ENCODE measurements at places on chromosomes 5 and 9.

DNA sequence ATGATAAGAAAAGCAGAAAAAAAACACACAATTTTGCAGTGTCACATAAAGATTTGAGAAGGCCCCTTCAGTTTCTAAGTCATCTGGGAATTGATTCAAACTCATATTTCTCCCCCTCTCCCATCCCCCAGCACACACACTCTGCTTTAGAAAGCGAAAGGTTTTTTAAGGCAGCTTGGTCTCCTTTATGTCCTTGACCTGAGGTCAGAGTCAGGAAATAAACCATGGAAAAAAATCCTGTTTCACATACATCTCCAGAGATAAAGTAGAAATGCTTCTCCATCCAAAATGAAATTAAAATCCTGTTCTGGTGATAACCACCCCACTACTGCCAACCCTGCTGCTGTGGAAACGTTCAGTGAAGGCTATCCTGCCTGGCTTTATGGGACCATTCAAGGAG, 52.6 kb downstream of the TMEM252 start:
- no peak for DNase-seq

- no peak for DNase-seq
Observed at GRCh38 chr5:150043657-150044328, 42.6 kb downstream of the CSF1R start.

GRCh38 chr5:37767961-37768360, 71.9 kb downstream of the GDNF start:
- no peak for DNase-seq

DNA sequence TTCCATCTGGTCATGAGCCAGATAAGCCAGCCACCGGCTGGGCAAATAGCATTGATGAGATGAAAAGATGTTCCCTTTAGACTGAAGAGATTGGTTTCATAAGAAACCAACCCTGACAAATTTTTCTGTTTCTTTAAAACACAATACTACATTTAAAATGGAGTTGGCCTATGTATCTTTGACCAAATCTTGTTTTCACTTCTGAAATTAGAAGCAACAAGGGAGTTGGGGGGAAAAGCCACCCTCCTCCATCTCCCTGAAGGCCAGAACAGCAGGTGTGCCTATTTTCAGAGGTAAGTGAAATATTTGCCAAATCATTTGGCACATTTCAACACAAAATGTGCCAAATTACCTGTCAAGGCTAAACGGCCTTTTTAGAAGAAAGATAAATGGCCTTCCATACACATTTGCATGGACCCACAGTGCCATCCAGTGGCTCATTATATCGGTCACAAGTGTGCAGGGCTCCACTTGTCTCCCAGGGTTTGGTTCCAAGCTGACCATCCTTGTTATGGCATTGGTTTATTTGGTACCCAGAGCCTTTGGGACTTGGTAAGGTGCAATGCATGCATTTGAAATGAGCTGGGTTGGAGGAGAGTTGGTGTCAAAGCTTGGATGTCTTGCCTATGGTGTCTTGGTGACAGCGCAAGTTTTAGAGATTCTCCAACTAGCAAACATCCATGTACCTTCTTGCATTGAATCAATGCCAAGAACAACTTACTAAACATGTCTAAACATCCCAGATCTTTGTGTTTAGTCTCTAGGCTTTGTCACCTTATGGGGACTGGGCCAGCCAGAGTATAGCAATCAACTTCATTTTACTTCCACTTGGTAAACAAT, 372.0 kb upstream of the KIF2A start:
- DNase-seq: no peak

DNA sequence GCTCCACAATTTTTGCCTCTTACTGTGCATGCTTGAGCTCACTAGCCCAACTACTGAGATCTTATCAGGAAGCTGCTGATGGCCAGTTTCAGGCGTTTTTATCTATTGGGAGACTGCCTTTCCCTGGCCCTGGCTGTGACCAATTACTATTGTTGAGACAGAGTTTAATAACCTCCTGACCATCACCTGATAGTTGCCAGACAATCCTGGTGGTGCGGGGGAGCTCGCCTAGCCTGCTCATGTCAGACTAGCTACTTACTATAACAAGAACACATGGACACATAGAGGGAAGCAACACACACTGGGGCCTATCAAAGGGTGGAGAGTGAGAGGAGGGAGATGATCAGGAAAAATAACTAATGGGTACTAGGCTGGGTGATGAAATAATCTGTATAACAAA, 13.0 kb upstream of the OXCT1 start:
- no peak for DNase-seq

GRCh38 chr5:122101636-122102285, 23.7 kb upstream of the LOX start:
- no peak for DNase-seq

All from stimulated activated CD4-positive, alpha-beta T cell treated with anti-CD3 and anti-CD28 coated beads, Interleukin-12 subunit alpha, Interleukin-12 subunit beta, amount 100 ng/mL, for 48 hours (primary cell).